ENCODE measurements at places on chromosomes 3 and 15.
A peak's percentile ranks its signal among the peaks of the same experiment; 100 is the strongest.

DNA sequence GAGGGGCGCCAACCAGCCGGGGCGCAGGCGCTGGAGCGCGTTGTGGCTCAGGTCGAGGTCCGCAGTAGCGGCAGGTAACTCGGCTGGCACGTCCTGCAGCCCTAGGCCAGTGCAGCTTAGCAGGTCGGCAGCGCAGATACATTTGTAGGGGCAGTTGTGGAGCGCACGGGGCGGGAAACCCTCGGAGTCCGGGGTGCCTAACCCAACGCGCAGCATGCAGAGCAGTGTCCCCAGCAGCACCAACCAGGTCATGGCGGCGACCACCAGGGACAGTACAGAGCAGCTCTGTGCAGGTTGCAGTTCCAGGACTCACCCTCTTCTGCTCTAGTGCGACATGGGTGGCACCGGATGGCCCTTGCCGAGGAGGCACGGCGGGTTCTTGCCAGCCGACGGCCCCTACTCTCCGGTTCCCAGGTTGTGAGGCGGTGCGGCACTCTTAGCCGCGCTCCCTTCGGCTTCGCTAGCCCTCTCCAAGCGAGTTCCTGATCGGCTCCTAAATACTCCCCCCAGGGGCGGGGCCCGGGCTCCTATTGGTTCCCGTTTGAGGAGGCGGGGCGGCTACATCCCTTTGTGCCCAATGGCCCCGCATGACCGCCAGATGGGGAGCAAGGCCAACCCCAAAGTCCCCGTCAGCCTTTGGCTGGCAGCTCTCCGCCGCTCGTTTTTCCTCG is at the start of gene AMIGO3:
Gene AMIGO3 (minus strand): TSS at position 471 of the 671 bp plus-strand sequence. CDS start 219 bp downstream, at position 252.
- DNase-seq, result peak; percentile 76

DNA sequence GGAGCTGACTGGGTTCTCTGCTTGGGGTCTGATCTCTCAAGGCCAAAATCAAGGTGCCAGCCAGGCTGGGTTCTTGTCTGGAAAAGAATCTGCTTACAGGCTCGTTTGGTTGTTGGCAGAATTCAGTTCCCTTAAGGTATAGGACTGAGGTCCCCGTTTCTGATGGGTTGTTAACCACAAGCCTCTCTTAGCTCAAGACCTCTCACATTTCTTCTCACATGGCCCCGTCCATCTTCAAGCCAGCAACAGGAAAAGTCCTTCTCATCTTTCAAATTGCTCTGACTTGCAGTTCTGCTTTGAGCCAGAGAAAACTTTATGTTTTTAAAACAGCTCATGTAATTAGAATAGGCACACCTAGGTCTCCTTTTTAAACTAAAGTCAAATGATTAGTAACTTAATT is 20.4 kb downstream of the UACA start:
- no peak for DNase-seq

GRCh38 chr3:193686665-193687483 is 93.9 kb downstream of the OPA1 start:
- DNase-seq, result no peak

DNA sequence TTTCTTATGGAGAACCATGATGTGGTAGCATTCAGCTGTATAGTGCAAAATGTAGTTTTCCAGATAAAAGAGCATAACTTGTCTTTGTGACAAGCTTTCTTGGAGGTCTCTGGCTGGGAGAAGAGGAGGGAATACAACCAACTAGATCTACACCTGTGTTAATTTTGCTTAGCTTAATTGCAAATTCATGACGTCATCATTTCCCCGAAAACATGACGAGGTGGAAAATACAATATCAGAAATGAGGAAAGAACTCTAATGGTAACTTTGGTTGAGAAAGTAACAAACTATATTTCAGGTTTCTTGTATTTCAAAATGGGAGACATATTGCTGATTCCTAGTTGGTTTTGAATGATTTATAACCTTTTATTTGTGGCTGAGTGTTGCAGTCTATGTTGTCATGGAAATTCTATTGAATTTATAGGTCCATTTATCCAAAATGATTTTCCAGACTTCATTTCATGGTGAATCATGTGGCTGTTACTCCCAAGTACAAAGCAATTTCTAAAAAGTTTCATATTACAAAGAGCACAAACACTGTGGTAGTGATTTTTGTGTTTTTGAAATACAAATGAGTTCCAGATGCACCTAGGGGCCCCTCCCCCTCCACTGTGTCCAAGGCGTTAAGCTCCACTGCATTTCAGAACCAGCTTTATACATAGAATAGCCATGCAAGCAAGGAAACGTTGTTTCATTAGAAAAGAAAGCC is 307.2 kb downstream of the FEZF2 start:
- DNase-seq, result no peak

DNA sequence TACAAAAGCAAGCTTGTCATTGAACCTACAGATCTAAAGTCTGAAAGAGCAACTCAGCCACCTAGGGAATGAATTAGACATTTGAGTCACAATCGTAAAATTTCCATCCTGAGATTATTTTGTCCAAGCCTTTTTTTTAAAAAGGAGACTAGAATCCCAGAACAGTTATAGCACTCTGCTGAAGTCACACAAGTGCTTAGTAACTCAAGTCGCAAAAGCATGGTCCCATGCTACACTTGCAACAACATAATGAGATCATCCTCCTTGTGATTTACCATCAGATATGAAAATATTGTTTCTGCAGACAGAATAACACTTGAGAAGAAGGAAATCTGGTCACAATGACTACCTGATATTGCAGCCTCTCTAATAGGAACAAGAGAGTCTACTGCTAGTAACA is 106.7 kb downstream of the ZIC4 start:
- no peak for DNase-seq

- DNase-seq, result no peak
These were observed 196.4 kb upstream of the NANOGP8 start for GRCh38 chr15:35281515-35281914.

GRCh38 chr15:26910715-26911114 is 43.9 kb downstream of the GABRA5 start:
- no peak for DNase-seq

- DNase-seq, result no peak
These were observed 59.4 kb upstream of the TMC3 start for GRCh38 chr15:81433462-81433861.

DNA sequence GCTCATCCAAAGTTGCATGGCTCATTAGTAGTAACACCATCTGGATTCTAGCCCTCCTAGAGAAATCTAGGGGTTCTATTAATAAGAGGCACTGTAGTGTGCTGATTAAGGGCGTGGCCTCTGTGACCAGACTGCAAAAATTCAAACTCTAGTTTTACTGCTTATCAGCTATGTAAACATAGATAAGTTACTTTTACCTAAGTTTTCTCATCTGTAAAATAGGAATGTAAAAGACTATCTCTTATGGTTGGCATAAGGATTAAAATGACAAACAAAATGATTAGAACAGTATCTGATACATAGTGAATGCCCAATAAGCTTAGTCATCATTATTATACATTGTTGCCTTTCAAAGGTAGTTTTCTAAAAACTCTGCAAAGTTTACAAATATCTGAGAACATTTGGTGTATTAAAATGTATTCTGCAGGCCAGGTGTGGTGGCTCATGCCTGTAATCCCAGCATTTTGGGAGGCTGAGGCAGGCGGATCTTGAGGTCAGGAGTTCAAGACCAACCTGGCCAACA is 4.5 kb downstream of the PTX3 start:
- DNase-seq, result no peak

DNA sequence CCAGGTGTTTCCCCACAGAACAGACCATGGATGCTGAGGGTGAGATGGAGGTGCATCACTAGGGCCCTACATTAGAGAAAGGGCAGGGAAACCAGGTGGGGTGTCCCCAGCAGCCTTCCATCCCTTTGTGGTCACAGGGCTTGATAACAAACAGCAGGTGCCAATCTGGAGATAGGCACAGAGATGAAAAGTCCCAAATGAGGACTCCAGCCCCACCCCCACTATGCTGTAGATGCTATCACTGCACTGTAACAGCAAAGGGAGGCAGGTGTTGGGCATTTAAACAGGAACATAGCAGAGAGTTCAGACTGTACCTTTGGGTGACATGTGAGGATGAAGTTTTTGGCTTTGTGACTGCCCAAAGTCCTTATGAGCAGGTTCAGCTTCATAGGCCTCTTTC is 21.4 kb downstream of the IL20RB start:
- DNase-seq, result no peak

GRCh38 chr3:87084868-87085267 is 93.9 kb upstream of the VGLL3 start:
- DNase-seq, result no peak

GRCh38 chr3:44415421-44415820 is 62.0 kb downstream of the ZNF445 start:
- no peak for DNase-seq

DNA sequence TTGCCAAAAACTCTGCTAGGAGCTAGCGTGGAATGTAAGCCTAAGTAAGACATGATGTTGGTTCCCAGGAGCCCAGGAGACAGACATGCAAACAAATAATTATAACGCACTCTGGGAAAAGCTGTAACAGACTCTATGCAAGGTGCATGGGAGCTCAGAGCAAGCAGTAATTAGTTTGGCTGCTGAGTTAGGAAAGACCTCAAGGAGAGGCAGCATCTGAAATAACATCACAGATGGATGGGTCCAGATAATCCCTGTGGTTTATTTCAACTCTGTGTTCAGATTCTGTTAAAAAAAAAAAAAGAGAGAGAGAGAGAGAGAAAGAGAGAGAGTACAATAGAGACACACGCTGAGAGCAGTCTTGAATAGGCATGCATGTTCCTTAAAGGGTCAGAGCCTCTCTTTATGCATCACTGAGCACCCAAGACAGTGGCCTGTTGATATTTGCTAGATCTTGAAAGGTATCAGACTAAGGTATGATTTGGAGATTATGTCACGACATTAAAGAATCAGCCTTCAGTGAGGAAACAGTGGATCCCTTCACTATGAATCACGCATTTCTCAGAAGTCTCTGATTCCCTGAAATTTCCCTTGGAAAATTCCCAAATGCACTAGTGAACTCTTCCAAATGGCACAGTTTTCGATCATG is 124.4 kb upstream of the LIPC start:
- no peak for DNase-seq

DNA sequence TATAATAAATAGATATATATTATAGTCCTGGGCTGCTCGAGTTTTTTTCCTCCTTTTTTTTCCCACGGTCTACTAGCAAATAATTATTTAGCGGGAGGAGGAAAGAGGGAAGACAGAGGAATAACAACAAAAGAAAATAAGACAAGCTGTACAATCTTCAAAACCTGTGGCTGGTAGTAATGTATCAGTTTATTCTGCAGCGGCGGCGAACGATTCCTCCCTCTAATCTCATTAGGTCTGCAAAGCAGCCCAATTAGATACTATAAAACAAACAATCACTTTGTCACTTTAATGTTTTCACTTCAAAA is 390 bp upstream of the TLE3 start:
- DNase-seq, result no peak

DNA sequence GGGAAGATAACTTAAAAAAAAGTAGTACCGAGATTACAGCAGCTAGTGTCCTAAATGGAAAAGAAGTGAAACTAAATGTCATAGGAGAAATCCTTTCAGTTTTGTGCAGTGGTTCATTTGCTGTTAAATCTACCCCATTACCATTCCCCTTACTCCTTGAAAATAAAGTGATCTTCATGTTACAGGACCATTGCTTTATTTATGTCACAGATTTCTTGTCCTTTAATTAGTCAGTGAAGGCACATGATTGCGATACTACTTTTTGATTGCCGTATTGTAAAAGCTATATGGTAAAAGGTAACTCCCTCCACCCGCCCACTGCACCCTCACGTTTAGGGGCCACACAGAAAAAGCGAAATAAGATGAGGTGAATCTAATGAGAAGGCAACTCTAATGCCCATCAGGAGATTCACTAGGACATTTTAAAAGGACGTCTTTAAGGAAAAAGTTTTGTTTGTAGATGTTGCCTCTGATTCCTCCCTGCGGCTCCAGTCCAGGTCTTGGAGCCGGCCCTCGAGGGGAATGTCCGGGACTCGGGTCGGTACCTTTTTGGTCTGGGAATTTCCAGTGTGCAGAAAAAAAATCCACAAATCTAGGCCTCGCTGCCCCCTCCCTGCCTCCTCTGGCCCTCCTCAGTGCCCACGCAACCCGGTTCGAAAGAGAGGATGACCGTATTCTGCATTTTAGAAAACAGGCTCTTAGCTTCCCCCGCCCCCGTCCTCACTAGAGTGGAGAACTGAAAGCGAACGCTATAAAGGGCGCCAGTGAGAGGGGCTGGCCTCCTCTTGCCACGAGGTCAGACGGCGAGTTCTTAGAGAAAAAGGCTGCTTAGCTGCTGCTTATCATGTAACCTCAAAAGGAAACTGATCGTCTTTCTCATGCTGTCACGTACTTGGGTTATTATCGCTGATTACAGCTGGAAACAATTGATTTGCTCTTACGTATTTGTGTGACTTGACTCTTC is 21.8 kb upstream of the NFKBIZ start:
- peak; percentile 36 for DNase-seq

DNA sequence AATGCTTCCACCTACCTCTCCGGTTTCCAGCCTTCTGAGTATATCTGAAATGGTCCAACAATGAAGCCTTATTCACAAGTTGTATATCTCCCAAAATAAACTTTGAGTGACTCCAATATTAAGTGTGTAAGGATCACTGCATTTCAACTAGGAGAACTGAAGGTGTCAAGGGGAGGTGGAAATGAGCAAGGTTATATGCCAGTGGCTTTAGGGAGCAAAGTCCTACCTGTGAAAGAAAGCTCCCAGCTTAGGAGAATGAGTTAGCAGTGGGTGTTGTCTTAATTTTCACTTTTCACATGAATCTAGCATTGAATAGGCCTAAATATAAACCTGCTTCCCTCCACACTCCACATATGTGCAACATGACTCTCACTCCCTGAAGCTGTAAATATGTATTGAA is 29.0 kb downstream of the LMCD1 start:
- DNase-seq, result no peak

- DNase-seq, result no peak
These were observed 13.3 kb downstream of the GYG1 start for GRCh38 chr3:149004622-149005021.

DNA sequence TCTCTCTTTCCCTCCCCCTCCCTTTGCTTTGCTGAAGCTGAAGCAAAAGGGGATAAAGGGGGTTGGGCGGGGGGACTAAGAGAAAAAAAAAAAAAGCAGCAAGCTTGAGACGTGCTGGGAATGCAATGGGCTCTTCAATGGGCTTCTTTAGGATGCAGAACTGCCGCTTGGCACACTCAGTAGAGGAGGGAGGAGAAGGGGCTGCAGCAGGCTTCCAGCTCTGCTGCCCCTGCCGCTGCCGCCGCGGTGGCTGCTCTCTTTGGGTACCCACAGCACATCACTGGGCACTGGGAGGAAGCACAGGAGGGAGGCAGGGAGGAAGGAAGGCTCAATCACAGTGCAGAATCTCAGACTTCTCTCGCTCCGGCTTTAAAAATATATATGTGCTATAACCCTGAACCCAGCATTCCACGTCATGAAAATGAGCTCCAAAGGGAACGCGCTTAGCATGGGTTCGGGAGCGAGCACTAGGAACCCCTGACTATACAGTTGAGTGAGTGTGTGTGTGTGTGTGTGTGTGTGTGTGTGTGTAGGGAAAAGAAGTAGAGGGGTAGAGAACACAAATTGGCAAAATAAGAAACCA is 3.5 kb downstream of the SLITRK3 start:
- no peak for DNase-seq

GRCh38 chr3:129211345-129211744 is 27.6 kb upstream of the CNBP start:
- no peak for DNase-seq

GRCh38 chr3:37562876-37563275 is 298.8 kb upstream of the CTDSPL start:
- DNase-seq, result no peak

Measured in esophagus squamous epithelium (tissue), 5 donors.